ENCODE measurements at places on chromosomes 1 and 21.

DNA sequence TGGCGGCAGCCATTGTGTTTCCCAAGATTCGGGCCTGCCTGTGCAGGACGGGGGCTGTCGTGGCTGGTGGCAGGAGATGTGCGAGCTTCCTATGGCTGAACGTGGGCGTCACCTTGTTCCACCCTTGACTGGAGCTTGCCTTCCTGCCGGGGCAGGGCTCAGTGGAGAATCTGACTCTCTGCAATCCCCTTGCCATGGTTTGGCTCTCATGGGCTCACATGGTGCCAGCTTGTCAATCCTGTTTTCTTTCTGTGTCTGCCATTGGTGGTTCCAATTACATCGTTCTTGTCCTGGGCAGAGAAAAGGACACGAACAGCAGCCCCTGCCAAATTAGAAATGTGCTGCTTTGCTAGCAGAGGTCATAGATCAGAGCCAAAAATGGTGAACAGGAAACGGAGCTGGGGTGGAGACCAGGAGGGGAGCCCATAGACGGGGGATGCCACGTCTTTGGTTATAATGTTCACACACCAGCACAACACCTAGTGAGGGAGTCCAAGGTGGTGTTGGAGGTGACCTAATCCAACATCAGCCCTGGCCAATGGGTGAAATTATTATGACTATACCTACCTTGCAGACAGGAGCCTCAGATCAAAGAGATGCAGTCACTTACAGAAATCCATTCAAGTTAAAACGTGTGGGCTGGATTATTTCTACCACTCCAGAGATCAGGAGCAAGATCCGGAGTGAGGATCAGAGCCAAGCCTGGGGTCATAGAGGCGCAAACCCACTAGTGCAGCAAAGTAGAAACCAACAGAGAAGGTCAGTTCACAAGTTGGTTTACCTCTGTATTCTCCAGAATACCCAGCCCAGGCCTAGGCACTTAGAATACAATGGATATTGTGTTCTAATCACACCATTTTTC, 253.1 kb downstream of the SIPA1L2 start:
- no peak for DNase-seq

GRCh38 chr1:229893762-229894444, 173.1 kb upstream of the GALNT2 start:
- peak; percentile 69 for DNase-seq

DNA sequence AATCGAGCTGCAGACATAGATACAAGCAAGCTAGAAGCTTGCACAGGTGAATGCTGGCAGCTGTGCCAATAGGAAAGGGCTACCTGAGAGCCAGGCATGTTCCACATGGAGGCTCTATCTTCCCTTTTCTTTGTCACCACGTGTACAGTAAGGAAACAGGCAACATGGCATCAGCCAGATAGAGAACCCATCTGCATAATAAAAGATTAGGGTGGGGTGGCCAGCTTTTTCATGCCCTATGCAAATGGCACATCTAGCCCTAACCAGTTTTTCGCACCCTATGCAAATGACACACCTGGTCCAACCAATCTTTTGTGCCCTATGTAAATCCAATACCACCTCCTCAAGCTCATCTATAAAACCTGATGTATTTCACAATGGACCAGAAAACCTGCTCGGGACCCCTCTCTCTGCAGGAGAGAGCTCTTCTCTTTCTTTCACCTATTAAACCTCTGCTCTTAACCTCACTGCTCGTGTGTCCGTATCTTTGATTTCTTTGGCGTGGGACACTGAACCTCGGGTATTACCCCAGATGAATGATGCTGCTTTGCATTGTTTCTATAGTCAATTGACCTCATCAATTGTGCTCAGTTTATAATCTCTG, 93.9 kb downstream of the SLC30A10 start:
- no peak for DNase-seq

GRCh38 chr1:2214541-2215241, 13.4 kb upstream of the SKI start:
- DNase-seq: no peak

DNA sequence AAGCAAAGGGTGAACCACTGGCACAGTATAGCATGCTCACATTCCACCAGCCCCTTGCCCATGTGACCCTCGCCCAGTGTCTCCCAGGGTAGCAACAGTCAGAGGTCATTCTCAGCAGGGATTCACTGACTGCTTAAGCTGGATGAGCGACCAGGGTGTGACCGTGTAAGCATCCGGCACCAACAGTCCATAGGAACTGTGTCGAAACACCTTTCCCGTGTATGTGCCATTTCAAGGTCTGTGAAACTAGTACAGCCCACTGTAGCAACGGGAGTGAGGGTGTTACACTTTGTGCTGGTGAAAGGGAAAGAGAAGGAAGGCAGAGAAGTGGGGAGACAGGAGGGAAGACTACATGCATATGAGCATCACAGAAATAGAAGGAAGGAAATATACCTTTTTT, 10.8 kb downstream of the PIK3C2B start:
- no peak for DNase-seq

GRCh38 chr1:60908159-60908558, 174.2 kb upstream of the NFIA start:
- DNase-seq: no peak
